ENCODE measurements at places on chromosomes 16 and 17.

DNA sequence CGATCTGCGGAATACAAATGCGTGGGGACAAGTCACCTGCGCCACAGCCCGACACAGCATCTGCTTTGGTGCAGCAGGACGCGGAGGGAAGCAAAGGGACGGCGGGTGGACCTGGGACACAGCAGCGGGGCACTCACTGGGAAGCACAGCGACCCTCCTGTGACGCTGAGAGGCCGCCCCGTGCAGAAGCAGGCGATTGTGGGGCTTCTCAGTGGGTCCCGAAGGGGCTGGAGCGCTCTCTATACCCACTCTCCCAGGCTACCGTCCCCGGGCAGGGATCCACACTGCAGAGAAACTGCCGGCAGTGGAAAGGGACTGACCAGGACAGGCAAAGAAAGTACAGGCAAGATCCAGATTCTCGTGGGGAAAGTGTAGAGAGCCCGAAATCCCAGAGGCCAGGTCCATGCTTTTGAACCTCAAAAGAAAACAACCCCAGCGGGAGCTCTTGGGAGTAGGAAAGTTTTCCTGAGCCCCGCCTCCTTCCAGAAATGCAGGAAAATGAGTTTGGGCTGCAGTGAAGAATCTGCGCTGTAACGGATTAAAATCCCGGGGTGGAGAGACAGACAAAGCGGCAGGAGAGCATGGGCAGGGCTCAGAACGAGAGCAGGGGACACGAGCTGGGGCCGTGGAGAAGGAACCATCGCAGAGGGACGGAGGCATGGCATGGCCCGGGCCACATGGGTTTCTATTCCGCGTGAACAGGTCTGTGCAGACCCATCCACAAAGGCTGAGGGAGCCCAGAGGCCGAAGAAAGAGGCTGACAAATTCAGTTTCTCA, 12.7 kb downstream of the COX4I1 start:
- DNase-seq = no peak

- peak; percentile 64 for DNase-seq
Measured at GRCh38 chr16:31190818-31191444, 11.0 kb downstream of the FUS start.

DNA sequence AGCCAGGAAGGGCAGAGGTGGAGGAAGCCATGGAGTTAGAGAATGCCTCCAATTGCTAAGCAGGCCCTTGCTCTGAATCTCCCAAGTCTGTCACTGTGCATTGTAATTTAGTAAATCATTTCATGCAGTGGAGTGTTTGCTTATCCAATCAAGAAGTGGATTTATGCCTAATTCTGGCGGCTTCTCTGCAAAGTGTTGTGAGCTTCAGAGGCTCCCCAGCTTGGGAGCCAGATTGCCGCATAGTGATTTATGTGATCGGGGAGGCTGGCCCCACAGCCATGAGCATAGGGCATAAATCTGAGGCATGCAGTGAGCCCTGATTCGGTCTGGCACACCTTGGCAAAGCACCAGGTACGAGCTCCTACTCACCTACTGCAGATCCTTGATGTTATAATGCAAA, 520.8 kb downstream of the HS3ST4 start:
- no peak for DNase-seq

DNA sequence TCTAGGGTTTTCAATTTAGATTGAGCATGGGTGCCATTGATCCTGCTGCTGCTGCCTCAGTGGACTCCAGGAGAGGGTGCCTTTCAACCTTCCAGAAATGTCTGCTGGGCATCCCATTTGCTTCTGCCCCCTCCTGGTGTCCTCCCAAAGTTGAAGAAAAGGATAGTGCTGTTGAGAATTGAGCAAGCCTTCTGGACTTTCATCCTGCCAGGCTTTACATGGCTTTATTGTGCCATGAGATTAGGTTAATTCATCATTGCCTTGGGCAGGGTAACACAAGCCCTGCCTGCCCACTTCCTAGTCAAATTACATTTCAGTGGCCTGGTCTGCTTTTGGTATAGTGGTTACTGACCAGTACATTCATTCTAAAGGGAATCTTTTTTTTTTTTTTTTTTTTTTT, 17.9 kb upstream of the TANGO6 start:
- no peak for DNase-seq

DNA sequence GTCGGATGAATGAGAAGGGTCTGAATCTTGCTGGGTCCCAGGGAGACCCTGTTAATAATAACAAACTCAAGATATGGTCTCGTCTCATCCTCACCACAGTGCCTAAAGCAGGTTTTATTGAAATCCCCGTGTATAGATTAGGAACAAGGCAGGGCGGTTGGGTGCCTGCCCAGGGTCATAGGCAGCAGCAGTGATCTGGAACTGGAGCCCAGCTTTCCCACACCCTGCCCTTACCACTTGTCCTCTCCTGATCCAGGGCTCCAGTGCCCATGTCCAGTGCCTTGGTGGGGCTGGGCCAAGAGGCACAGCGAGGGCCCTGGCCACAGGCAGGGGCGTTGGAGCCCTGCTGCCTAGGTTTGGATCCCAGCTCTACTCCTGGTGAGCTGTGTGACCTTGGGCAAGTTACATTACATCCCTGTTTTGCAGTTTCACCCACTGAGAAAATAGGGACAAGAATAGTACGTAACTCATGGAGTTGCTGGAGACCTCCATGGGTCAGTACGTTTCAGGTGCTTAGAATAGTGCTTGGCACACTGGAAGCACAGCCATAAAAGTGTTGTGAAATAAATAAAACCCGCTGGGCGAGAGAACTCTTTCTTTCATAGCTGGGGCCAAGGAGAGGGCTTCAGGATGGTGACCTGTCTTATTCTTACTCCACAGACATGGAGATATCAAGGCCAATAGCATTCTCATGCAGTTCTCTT, 13.9 kb downstream of the SOCS3 start:
- no peak for DNase-seq

DNA sequence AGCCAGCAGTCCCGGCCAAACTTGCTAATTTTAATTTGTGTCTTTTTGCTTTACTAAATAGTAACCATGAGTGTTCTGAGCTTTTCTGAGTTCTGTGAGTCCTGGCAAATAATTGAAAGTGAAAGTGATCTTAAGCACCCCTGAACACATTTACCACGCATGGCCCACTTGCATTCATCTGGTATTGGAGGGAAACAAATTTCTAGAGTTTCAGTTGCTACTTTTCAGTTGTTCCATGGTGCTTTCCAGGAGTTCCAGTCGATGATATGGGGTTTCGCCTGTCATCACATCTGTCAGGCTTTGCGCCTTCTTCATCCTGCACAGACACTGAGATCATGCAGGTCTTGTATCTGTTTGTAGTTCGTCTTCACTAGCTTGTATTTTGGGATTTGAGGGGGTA, 44.1 kb downstream of the CRLF3 start:
- DNase-seq = no peak

DNA sequence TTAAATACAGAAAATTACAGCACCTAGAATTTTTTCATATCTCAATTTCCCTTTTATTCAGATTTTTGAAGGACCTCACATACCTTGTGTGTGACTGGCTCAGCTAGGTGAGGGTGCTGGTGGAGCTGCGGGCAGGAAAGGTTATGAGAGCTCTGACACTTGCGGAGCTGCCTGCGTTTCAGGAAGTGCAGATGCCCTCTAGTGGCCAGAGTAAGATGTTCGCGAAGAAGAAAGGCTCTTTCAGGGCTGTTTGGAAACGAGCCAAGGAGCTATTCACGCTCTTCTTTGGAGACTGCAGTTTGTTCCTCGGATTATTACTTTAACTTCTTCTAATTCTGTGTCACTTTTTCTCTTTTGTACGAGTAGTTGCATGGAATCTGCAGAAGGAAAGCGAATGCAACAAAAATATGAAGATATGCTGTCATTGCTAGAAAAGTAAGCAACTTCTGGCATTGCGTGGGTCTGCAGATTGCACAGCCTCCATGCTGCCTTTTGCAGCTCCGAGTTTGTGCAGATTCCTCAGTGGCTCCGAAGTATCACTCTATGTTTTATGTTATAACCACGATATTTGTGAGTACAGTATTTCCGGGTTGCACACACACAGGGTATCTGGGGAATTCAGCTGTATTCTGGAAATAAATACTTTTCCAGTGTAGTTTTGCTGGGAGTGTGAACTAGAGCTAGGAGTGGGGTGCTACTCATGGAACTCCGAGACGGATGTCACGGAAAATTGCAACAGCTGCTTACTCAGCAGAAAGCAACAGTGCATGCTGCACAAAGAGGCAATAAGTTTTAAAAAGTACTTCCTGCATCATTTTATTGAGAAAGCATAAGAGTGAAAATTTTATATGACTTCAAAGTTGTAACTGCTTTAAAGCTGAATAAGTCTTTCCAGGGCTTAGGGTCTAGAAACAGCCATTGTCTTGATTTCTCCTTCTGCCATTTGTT, 46.3 kb downstream of the DNAH9 start:
- no peak for DNase-seq

DNA sequence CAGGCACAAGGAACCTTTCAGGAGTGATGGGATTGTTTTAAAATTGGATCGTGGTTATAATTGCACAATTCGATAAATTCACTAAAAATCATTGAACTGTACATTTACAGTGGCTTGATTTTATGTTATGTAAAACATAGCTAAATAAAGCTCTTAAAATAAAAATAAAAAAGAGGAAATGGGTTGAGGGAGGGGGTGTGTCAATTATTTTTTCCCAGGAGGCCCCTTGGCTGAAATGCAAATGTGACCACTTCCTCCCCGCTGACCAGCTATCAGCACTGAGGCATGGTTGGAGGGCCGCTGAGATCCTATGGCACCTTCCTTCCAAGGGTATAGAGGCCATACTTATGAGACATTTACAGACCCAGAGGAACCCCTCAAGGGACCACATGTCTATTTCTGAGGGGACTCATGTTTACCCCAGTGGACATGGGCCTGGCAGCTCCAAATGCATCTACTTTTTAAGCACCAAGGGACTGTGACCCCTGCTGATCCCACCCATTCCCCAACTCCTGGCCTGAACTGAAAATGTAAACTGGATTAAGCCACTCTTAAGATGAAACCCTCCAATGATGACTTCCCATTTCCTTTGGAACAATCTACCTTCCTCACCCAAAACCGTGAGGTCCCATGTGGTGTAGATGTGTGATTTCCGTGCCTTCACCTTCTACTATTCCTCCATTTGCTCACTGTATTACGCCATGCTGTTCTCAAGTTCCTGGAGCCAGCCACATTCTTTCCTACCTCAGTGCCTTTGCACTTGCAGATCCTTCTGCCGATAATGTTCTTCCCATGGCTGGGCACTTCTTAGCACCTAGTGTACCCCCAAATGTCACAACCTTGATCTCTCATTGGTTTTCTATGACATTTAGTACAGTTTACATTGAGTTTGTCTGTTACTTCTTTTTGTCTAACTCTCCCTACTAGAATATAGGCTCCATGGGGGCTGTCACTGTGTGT, 2.8 kb upstream of the IL21R start:
- DNase-seq = no peak

GRCh38 chr17:12118617-12119016, 97.9 kb downstream of the MAP2K4 start:
- DNase-seq = no peak

DNA sequence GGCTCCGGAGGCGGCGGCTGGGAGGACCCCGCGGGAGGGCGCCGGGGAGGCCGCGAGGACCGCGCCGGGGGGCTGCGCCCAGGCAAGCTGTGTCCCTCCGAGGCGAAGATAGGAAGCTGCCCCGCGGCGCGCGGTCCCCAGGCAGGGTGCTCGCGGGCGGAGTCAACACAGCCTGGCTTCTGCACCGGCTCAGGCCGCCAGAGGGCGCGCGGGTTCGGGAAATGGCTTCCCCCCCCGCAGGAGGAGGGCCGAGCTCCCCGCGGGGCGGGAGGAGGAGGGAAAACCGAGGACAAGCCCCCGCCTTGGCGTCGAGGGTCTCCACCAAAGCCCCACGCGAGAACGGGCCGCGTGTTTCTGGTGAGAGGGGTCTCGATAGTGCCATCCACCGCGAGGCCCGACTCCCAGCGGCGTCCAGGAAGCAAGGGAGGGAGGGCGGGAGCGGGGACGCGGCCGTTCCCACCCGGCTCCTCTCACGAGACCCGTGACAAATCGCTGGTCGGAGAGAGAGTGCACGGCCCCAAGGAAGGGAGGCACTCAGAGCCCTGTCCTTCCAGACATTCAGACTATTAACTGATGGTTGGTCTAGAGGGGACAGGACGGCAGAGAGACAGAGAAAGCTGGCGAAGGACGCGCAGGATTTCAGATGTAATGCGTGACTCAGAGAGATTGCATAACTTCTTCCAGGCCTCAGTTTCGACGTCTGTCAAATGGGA, 64.4 kb upstream of the DNAJA2 start:
- peak; percentile 96 for DNase-seq

DNA sequence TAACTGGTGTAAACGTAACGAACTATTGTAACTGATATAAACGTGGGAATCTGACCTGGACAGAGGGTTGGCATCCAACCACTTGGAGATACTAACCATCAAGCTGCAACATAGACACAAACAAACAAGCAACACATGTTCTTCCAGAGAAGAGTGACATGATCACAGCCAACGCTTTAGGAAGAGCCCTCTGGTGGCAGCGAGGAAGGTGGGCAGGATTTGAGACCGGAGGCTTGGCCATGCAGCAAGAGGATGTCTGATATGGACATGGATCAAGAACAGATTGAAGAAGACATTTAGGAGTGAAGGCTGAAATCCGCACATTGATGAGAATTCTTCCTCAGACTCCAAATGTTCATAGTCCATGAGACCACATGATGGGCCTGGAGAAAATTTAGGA, 40.3 kb upstream of the TNRC6A start:
- DNase-seq = no peak

DNA sequence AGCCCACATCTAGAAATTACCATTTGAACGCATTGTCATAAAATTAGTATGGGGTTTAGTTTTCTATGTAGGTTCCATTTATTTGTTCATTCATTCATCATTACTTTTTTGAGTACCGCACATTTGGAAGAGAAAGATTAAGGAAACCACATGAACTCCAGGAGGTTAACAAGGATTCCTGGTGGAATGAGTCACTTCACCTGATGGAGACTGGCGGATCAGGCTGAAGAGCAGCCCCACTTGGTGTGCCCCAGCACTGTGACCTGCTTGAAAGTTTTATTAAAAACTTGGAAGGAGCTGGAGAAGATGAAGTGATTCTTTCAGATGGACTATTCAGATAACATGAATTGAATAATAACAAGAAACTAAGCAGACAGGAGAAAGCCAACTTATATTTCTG, 293.6 kb upstream of the CDH11 start:
- no peak for DNase-seq

All from posterior vena cava (tissue), 2 donors.